ENCODE measurements at places on chromosomes 3 and 15. TPM values are rescaled to one million over a fixed set of nuclear protein-coding genes. Genes with fewer than 3 reads are reported as not detected.
A peak's percentile ranks its signal among the peaks of the same experiment; 100 is the strongest.

GRCh38 chr3:126329927-126330725 lies 27.1 kb downstream of the KLF15 start:
- DNase-seq = no peak

DNA sequence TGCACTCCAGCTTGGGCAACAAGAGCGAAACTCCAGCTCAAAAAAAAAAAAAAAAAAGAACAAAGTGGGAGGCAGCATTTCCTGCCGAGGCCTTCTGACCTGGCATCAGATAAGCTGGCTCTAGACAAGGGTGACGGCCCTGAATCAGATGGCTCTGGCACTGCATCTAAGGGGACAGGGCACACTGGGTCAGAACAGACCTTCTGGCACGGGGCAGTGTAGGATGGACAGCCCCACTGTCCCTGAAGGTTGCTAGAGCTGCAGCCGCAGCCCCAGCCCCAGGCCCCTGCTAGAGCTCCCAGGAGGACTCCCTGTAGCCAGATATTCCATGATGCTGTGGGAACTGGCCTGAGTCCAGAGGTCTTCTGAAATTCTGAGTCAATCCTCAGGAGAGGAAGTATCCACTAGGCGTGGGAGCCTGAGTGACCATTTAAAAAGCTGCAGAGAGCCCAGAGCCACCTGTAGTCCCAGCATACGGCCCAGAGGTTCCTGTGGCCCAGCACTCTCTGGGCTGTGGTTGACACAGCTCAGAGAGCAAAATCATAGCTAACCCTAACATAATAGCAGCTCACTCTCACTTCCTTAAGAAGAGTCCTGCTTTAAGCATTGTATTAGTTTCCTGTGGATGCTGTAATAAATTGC lies 69.2 kb upstream of the MFGE8 start:
- DNase-seq = no peak

DNA sequence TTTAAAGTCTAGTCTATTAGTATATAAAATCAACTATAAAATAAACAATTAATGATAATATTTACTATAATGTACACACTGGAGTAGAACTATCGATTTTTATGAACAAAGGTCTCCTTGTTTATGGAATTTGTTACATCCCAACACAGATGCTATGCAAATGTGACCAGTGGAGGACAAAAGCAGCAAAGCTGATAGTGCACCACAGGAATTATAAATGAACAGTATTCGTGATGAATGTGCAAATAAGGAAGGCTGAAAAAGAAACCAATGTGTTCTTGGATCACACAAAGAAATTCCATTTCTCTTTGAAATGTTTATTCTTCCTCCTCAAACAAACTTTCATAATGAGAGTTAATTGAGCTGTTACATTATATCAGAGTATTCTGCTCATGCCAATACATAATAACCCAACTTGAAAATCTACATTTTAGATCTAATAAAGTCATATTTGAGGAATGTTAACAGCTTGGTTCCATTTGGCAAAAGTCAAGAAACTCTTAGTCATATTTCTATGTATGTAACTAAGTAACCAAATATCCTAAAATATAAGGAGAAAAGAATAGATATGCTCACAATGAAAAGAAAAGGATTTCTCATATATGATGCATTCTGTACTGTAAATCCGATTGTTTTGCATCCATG lies 79.3 kb downstream of the NEK10 start:
- peak; percentile 29 for DNase-seq

ASB14 gene
- not detected for polyA plus RNA-seq

C3orf49 gene
- polyA plus RNA-seq = not detected

DNA sequence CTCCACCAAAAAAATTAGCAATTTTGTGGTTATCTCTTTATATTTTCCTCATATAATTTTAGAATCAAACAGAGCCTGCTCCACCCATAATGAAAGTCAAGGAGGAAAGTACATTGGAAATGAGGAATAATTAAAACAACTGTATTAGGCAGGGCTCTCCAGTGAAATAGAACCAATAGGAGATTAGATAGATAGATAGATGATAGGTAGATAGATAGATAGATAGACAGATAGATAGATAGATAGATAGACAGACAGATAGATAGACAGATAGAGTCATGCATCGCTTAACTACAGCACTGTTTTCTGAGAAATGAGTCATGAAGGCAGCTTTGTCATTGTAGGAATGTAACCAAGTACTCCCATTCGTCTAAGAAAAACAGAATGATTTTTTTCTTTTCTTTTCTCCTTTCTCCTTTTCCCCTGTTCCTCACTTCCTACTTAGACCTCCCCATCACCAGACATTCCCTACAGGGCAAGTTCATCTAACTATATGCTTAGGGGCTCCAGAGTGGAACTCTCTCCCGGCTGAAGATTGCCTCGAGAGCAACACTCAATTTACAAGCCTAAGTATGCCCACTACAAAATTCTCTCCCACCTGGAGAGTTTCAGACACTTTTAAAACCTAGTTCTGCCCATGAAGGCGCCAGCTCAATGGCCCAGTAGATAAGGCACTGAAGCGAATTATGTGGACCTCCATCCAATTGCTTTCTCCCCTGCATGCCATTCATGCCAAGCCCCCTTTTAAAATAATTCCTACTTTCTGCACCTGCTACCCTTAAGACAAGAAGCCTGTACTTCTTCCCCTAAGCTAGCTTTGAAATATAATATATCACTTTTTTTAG lies 53.3 kb upstream of the LIPC start:
- DNase-seq = no peak

SSUH2 gene
- polyA plus RNA-seq = not detected

GRCh38 chr3:175518459-175518858 lies 659.3 kb downstream of the NAALADL2 start:
- no peak for DNase-seq

CFAP100 gene
- polyA plus RNA-seq = not detected

GRCh38 chr15:31437686-31438085 lies 111.1 kb downstream of the KLF13 start:
- no peak for DNase-seq

DNA sequence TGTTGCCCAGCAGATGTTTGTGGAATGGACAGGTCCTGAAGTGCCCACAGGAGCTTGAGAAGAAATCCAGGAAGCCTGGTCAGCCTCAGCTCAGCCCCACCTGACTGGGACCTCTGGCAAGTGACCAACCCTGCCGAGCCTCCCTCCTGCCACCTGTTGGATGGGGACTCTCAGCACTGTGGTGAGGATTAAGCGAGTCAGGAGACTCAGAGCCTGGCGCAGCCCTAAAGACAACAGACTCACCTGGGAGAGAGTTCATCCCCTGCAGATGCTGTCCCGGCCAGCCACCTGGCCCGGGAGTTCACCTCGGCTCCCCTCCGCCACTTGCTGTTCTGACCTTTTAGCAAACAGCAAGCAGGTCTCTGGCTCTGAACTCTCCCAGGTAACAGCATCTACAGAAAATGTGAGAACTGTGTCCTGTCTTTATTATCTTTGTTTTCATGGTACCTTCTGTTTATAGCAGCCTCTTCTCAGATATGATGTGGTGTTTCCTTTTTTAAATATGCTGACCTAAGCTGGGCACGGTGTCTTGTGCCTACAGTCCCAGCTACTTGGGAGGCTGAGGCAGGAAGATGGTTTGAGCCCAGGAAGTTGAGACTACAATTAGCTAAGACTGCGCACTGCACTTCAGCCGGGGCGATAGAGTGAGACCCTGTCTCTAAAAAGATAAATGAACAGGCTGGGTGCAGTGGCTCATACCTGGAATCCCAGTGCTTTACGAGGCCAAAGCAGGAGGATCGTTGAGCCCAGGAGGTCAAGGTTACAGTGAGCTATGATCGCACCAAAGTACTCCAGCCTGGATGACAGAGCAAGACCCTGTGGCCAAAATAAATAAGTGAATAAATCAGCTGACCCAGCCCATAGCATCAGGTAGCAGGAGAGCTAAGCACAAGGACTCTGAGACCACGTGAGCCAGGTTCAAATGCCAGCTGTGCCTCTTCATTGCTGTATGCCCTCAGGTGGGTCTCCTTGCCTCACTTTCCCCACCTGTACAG lies 32.4 kb upstream of the SLC6A6 start:
- no peak for DNase-seq

GRCh38 chr3:97917813-97918536 lies 54.3 kb downstream of the RIOX2 start:
- peak; percentile 2 for DNase-seq

- DNase-seq = peak; percentile 42
Measured at GRCh38 chr3:10703875-10704274, 112.2 kb upstream of the SLC6A11 start.

ZMAT3 gene
- 5.3 TPM for polyA plus RNA-seq

WDR49 gene
- polyA plus RNA-seq = 0.15 TPM

MB21D2 gene
- polyA plus RNA-seq = 12.2 TPM

GRCh38 chr15:101361418-101361817 lies 66.4 kb upstream of the SNRPA1 start:
- no peak for DNase-seq

GRCh38 chr3:30747771-30748281 lies 141.4 kb downstream of the TGFBR2 start:
- peak; percentile 56 for DNase-seq

GRCh38 chr15:73482166-73482565 lies 39.2 kb downstream of the REC114 start:
- DNase-seq = no peak

SLC51A gene
- polyA plus RNA-seq = not detected

- DNase-seq = no peak
Measured at GRCh38 chr15:34987609-34988026, 469 bp downstream of the ZNF770 start.

GRCh38 chr3:31137718-31138465 lies 243.4 kb upstream of the GADL1 start:
- DNase-seq = no peak

DNA sequence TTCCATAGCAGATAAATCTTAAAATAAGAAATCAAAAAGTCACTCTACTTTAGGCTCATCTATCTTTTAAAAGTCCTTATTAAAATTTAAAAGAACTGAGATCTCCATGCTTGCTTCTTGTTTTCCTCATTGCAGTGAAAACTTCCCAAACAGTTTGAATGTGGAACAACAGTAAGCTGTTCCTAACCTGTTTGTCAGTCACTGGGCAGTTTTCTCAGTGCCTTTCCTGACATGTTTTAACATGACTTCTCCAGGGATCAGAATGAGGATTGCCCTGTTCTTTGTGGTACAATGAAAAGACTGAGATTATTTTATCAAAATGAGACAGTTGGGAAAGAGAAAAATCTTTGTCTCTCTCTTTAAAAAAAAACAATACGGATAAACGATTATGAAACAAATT lies 774 bp downstream of the GPR87 start:
- DNase-seq = no peak

GRCh38 chr3:67521053-67521646 lies 133.3 kb downstream of the SUCLG2 start:
- DNase-seq = no peak

DNA sequence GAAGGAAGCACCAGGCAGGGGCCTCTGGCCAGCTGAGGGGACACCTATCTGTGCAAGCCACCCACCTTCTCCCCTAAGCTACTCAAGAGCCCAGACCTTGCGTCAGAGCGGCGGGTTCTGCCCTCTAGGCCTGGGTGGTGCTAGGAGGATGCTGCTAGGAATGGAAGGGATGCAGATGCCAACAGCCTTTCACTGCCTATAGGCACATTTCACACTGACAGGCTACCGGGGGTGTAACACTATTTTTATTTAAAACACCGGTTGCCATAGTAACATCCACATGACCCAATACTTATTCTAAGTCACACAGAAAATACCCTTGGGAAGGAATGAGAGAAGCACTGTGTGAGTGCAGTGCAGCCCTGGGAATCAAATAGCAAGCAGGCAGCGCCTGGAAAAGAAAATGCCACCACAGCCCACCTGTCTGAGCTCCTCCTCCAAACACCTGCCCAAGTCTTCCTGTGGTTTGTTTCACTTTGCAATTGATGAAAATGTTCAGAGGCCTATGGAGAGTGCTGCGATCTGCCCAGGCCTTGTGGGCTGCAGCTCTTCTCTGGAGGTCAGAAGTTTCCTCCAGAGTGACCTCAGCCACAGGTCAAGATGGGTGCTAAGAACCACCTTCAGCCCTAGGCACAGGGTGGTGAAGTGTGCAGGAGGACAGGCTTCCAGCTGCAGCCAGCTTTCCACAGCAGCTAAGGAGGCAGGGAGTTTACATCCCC lies 113.5 kb upstream of the TOPAZ1 start:
- DNase-seq = peak; percentile 86

DNA sequence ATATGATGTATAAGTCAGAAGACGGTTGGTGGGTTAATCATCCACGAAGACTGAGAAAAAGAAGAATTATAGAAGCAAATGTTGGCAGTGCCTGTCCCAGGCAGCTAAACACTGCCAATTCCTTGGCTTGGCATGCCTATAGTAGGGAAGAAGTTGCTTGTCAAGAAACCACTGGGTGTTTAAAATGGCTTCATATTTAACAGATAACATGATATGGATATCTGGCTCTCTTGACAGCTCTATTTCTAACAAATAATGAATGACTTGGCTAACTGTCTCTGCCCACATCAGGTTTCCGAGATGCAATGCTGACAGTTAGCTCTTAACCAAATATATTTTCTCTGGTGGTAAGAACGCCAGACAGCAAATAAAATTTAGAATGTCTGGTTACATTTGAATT lies 341.7 kb upstream of the KCNMB2 start:
- no peak for DNase-seq

DNA sequence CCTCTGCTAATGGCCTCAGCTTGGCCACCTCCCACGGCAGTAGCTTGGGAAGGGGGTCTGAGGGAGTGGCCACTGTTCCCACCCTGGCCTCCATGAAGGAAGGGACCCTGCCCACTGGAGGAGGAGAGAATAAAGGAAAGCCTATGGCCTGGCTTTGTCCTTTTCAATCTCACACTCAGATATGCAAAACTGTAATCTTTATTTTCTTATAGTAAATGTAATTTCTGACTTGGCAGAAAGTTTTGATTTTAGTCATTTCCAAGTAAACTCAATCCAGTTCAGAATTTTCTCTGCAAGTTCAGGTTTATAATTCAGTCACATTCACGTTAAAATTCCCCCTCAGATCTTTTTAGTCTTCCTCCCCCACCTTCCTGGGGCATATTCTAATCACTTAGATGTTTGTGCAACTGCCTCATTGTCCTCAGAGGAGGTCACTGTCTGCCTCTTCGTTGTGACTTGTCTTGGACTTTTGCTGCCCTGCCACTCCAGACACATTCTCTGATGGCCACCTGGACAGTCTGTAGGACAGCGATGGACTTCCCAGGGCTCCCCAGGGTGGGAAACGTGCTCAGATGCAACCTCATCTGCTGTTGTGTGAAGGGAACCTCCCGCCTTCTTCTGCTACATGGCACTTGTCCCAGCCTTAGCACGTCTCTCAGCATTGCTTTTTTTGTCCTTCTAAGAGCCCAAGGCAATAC lies 222.8 kb upstream of the TBL1XR1 start:
- DNase-seq = no peak

- DNase-seq = no peak
Measured at GRCh38 chr3:36803091-36803791, 38.9 kb upstream of the DCLK3 start.

ZNF660 gene
- polyA plus RNA-seq = 2.7 TPM

DNA sequence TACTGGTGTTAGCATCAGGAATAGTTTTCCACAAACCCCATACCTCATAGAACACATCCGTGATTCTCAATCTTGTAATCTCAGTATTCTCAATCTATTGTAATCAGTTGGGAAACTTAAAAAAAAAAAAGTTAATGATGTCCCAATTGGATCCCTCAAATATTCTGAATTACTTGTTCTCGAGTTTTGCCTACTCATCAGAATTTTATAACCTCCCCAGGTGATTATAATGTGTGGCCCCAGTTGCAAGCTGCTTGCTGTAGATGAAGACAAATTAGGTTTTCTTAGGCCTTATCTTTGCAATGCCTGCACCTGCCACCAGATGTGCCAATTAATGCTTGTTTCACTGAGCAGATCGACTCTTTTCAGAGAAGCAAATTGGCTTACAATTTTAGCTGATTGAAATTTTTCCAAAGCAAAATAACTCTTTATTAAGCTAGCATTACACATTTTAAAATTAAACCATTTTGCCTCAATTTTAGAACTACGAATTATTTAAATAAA lies 19.0 kb upstream of the DIPK2A start:
- DNase-seq = no peak

Measured in brain (organoid and tissue), 16 donors.